ENCODE measurements at places on chromosomes 2 and 18. TPM values are rescaled to one million over a fixed set of nuclear protein-coding genes. Genes with fewer than 3 reads are reported as not detected.

RBFA gene
- 38.9 TPM for total RNA-seq

GRCh38 chr18:58447402-58448095, 181.3 kb downstream of the ALPK2 start:
- H3K27me3 ChIP-seq = no peaks in the 10 kb centered on the region
- DNase-seq = no peak
- 0 out of 2 replicates have a peak, but pooled peaks cover 4% of the 10 kb centered on the region for H3K4me1 ChIP-seq
- H3K4me3 ChIP-seq = no peak overlapping the region
- H3K36me3 ChIP-seq = no peaks in the 10 kb centered on the region
- H3K27ac ChIP-seq = no peak overlapping the region

DNA sequence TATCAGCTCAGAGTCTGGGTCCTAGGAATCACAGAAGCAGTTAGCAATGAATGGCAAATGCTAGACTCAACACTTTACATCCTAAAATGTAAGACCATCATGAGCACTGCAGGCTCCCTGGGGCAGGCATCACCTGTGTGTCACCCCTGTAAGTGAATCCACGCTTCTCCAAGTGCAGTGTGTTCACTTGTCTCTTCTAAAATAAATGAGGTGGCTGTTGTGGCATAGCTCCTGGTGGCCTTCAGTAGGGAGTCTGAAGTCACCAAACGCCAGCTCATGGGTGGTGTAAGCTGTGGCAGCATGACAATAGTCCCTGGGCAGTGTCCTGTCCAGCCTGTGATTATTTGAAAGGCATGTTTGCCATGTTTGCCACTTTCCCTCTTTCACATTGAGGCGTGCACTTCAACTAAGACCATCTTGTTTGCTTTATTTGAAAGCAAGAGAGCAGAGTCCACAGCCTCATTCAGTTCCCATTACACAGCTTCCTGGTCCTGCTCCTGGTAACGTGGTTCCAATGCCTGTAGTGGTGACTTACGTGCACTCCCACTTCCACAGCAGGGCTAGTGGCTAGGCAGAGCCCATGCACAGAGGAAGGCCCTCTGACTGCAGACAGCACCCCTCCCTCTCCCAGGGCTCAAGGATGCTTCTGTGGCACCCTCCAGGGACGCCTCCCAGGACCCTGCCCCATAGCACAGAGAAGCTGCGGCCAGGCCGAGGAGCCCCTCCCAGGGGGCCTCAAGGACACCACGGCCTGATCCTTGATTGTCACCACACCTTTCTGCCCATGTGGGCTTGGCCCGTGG, 24.3 kb downstream of the COA5 start:
- no peak overlapping the region for H3K4me3 ChIP-seq
- DNase-seq = no peak
- H3K36me3 ChIP-seq = peaks cover 2% of the 10 kb centered on the region
- no peaks in the 10 kb centered on the region for H3K27me3 ChIP-seq

DNA sequence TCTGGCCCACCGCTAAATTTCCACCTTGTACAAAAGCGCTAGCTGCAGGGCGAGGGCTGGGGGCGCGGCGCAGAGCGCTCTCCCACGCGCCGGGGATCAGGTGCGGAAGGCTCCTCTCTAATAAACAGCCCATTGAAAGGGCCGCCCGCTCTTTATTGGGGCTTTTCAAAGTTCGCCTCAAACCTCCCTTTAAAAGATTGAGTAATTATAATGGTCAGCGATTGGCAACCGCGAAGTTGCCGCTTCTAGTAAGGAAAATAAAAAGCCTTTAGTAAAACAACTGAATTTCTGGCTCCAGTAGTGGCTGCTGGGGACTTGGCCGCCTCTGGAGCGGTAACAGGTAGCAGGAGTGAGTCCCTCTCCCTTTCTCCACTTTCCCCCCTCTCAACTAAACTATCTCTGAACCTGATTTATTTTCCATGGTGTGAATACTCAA, 755 bp downstream of the NEUROD1 start:
- H3K4me3 ChIP-seq = no peak overlapping the region
- peaks cover 35% of the 10 kb centered on the region for H3K27me3 ChIP-seq
- no peaks in the 10 kb centered on the region for H3K36me3 ChIP-seq
- H3K4me1 ChIP-seq = no peaks in the 10 kb centered on the region

DNA sequence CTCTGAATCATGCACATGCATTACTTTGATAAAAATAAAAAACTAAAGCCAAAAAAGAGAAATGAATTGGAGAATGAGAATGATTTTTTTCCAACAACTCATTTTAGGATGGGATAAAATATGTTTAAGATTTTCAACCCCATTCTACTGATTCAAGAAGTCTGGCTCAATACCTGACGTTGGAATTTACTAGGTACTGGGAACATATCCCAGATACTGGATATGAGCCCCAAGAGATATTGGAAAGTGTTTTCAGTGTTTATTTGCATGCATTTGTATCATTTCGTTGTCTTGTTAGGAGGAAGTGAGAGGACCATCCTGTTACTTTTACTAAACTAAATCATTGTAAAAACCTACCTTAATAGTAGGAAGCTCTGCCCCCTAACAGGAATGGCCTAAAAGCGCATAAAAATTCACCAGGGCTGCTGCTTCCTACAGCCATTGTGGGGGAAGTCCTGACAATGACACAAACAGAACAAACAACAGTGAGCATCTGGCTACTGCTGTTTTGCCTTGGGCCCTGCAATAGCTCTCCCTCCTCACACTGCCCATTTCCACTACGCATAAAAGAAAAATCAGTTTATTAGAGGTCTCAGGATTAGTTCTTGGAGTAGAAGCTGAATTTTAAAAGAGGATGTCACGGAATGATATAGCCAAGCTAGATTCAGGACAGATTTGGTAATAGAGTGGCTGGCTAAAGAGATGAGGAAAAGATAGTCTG, 35.2 kb downstream of the ANKAR start:
- H3K4me1 ChIP-seq = no peaks in the 10 kb centered on the region
- no peaks in the 10 kb centered on the region for H3K27me3 ChIP-seq
- no peaks in the 10 kb centered on the region for H3K36me3 ChIP-seq
- H3K4me3 ChIP-seq = no peak overlapping the region
- no peak for DNase-seq
- H3K27ac ChIP-seq = no peak overlapping the region

ALLC gene
- total RNA-seq = not detected

DNA sequence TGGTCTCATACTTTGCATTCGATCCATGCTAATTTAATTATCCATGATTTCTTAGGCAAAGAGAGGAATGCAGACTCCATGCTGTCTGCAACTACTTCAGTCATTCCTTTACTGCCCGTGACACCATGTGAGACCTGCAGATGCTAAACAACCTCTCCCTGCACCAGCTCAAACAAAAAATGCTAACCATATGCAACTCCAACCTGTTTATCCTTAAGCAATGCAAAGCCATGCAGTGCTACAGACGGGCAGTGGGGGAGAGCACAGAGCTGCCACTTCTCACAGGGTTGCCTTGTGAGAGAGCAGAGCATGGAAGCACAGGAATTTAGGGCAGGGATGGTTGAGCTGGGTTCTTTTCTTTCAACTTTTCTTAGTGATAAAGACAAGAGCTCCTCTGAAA, 74.9 kb upstream of the KLHL14 start:
- no peaks in the 10 kb centered on the region for H3K36me3 ChIP-seq
- no peaks in the 10 kb centered on the region for H3K27me3 ChIP-seq
- H3K4me1 ChIP-seq = no peaks in the 10 kb centered on the region
- H3K4me3 ChIP-seq = no peak overlapping the region
- H3K27ac ChIP-seq = no peak overlapping the region

SERPINB11 gene
- total RNA-seq = not detected

DNA sequence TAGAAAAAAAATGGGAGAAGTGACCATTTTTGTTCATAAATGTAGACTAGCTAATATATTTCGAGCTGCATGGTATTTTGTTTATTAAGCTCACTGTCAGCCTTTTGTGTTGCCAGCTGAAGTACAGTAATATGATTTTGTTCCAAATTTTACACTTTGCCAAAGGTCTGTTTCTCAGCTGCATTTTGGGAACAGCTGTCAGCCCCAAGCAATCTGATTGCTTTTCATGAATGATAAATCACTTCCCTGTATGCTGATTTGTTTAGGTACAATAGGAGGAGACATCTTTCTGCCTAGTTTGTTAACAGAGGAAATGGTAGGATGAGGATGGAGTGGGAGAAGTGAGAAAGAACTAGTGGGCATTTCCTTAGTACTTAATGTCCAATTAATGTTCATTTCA, 79.3 kb downstream of the NABP1 start:
- no peak overlapping the region for H3K27ac ChIP-seq
- no peaks in the 10 kb centered on the region for H3K36me3 ChIP-seq
- DNase-seq = no peak
- 0 out of 2 replicates have a peak, but pooled peaks cover 4% of the 10 kb centered on the region for H3K4me1 ChIP-seq
- no peak overlapping the region for H3K4me3 ChIP-seq

ZAP70 gene
- not detected for total RNA-seq

DNA sequence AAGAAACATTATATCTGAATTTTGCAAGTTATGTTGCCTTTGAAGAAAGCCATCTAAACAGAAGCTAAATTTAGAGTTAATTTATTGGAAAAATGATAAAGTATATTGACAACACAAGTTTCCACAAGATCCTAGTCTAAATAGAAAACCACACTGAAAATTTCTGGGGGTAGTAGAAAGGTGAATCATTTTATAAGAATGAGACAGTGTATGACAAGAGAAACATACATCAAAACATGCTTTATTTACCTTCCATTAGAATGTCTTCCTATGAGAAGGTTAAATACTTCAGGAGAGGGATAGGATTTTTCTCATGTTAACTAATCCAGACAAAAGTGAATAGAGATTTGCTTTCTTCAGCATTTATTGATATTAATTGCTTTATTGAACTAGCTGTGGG, 1389.8 kb upstream of the ZEB2 start:
- no peaks in the 10 kb centered on the region for H3K36me3 ChIP-seq
- H3K4me3 ChIP-seq = peak overlapping the region; percentile 29
- no peaks in the 10 kb centered on the region for H3K27me3 ChIP-seq
- H3K27ac ChIP-seq = peak overlapping the region; percentile 71
- DNase-seq = peak; percentile 69

GRCh38 chr2:107663632-107664031, 163.1 kb upstream of the RGPD4 start:
- H3K4me1 ChIP-seq = 0 out of 2 replicates have a peak, but pooled peaks cover 4% of the 10 kb centered on the region
- H3K4me3 ChIP-seq = no peak overlapping the region
- no peak for DNase-seq
- no peak overlapping the region for H3K27ac ChIP-seq
- no peaks in the 10 kb centered on the region for H3K36me3 ChIP-seq
- no peaks in the 10 kb centered on the region for H3K27me3 ChIP-seq

GRCh38 chr2:168365094-168365621, 90.9 kb upstream of the CERS6 start:
- H3K4me3 ChIP-seq = no peak overlapping the region
- H3K36me3 ChIP-seq = no peaks in the 10 kb centered on the region
- DNase-seq = no peak
- no peaks in the 10 kb centered on the region for H3K4me1 ChIP-seq
- H3K27me3 ChIP-seq = no peaks in the 10 kb centered on the region
- no peak overlapping the region for H3K27ac ChIP-seq

GRCh38 chr18:62660691-62661090, 54.6 kb upstream of the PHLPP1 start:
- H3K36me3 ChIP-seq = no peaks in the 10 kb centered on the region
- no peak for DNase-seq
- no peaks in the 10 kb centered on the region for H3K27me3 ChIP-seq
- H3K27ac ChIP-seq = no peak overlapping the region
- peaks cover 15% of the 10 kb centered on the region for H3K4me1 ChIP-seq

DNA sequence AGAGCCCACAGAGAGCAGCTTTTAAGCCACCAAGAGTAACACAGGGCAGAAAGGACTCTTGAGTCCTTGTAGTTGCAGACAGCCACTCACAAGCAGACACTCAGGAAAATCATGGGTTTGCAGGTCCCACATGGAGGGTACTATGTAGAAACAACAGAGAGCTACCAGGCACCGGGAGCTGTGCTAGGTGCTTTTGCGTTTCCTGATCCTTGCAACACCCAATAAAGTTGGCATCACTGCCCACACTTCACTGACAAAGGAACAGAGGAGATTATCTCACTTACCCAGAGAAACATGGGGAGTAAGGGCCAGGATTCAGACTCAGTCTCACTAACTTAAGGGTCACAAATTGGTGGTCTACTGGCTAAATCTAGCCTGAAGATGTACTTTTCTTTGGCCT, 32.5 kb upstream of the BZW1 start:
- no peak overlapping the region for H3K27ac ChIP-seq
- H3K27me3 ChIP-seq = no peaks in the 10 kb centered on the region
- no peak overlapping the region for H3K4me3 ChIP-seq
- peaks cover 43% of the 10 kb centered on the region for H3K4me1 ChIP-seq
- DNase-seq = no peak

NAPG gene
- total RNA-seq = 24.7 TPM

DNA sequence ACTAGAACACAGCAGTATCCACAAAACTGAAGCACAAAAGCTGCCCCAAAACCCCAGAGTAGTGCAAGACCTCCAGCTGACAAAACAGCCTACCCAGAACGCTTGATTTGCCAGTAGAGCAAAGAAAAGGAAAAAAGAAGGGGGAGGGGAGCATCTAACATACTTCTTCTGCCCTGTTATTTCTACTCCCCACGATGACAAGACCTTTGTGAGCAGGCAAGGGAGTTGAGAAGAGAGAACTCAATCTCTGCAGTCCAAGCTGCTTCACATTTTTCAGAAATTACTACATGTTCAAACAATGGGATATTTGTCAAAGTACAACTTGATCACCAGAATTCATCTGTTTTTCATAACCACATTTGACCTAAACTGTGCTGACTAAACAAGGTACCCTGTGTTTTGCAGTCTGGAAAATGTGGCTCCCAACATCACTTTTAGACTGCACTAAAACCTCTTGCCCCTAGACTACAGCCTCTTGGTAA, 286.7 kb downstream of the EXOC6B start:
- H3K4me1 ChIP-seq = peaks cover under 1% of the 10 kb centered on the region
- H3K36me3 ChIP-seq = no peaks in the 10 kb centered on the region
- H3K4me3 ChIP-seq = no peak overlapping the region

DNA sequence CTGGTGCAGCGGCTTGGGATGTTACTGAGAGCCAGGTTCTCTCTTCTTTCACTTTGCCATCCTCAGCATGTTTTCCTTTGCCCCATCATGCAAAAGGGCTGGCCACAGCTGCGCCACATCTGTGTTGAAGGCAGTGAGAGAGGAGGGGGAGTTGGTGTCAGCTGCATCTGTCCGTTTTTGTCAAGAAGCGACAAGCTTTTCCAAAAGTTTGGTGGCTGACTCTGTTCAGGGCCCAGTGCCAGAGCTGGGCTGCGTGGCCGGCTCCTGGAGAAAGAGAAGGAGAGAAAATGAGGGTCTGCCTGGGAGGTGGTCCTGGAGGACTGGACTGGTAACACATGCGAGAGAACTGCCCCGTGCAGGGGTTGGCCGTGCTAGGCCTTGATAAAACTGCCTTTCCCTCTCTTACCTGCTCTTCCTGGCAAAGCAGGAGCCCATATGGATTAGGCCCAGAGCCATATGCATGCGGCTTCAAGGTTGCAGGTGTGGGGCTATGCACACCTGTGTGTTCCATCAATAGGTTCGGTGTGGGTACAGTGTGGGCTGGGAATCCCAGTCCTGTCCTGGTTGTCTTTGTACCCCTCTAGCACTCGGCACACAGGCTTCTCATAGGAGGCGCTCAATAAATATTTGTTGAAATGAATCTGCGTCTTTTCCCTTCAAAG, 9.0 kb downstream of the RNF144A start:
- H3K4me3 ChIP-seq = no peak overlapping the region
- no peaks in the 10 kb centered on the region for H3K36me3 ChIP-seq
- no peaks in the 10 kb centered on the region for H3K27me3 ChIP-seq
- no peak overlapping the region for H3K27ac ChIP-seq
- no peak for DNase-seq

Measured in PC-3 (cell line).